ENCODE measurements at places on chromosomes 7 and 10.
A peak's percentile ranks its signal among the peaks of the same experiment; 100 is the strongest.

DNA sequence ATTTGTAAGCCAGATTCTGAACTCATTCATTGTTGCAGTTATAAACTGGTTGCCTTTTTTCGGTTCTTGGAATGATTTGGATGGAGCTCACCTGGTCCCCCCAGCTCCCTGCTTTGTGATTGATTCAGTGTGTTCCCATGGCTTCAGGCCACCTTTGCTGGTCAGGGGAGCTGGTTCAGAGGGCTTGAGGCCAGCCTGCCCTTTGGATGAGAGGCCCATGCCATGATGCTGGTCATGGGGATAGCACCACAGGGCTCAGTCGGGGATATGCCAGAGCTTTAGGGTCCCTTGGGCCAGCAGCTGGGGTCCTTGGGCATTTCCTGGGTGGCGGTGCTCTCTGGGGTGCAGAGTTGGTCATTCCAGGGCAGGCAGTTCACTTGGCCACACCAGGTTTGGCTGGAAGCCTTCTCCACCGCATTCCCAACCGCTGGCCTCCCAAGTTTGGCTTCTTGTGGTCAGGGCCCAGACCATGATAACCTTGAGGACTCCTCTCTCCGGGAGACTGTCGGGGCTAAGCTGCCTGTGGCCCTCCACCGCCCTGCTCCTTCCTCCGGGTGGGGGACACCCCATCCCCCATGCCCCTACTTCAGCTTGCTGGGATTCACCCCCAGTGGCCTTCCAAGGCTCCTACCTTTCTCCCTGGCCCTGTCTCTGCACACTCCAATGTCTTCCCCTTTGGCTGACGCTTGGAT is 65.1 kb downstream of the MGMT start:
- peak; percentile 45 for DNase-seq

DNA sequence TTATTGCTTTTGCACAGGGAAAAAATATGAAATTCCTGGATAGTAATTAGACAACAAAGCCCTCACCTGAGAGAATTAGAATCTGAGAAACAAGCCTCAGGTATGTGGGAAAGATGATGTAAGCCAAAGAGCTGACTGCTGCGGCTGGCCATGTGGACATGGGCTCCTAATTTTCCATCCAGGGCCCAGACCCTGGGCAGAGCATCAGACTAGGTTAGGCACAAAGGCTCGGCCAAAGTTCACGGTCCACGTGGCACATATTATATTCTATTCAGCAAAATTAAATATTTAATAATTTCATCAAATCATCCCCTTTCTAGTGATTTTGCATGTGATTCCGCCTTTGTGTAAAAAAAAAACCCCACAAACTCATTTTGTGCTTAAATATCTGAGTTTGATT is 5.1 kb downstream of the CYP3A4 start:
- no peak for DNase-seq

GRCh38 chr7:1454542-1454941 is 4.7 kb downstream of the MICALL2 start:
- no peak for DNase-seq

GRCh38 chr7:33109758-33110238 is 594 bp upstream of the RP9 start:
- DNase-seq: no peak

DNA sequence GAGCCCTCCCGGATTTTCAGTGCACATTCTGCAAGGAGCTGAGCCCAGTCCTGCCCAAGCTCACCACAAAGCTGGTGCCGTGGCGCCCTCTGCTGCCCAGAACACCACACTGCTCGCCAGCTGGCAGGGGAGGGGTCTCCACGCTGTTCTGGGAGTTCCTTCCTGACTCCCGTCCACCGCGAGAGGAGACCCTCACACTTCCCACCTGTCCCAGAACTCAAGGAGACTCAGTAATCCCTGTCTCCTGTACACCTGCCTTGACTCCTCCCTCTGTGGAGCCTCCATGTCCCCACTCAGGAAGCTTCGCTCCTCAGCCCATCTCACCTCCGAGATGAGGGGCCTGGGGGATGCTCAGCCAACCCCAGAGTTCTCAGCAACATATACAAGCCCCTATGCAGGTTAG is 11.3 kb downstream of the C10orf105 start:
- DNase-seq: peak; percentile 10

DNA sequence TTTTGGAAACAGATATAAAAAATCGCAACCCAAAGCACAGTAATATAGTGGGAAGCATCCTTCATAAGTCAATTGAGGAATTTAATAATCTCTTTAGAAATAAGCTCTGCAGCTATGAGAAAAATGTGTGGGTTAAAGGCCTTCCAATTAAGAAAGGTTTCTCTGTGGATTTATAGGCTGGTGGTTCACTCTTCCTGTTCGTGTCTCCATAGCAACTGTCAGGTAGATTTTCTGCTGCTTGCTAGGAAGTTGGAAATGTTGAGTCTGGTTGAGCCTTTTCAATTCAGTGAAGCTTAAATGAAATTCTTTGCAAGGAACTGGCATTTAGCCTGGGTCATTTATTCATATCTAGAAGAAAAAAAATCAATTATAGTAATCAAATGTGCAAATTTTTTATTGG is 652.8 kb upstream of the CELF2 start:
- DNase-seq: no peak

- peak; percentile 28 for DNase-seq
These were observed 175.3 kb downstream of the MBL2 start for GRCh38 chr10:52597189-52597863.

DNA sequence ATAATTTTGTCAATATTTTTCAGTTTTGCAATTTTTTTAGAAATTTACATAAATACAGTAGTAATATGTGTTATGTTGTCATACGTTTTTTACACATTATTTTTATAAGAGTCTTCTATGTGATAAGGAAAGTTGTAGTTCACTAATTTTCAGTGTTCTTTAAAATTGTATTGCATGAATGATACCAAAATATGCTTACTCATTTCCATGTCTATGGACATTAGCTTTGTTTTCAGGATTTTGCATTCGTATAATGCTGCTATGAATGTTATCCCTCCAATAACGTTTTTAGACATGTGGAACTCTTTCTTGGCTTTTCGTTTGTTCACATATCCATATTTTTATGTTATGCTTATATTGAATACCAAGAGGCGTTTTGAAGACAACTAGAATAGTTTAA is 260.0 kb downstream of the ARL4A start:
- no peak for DNase-seq

DNA sequence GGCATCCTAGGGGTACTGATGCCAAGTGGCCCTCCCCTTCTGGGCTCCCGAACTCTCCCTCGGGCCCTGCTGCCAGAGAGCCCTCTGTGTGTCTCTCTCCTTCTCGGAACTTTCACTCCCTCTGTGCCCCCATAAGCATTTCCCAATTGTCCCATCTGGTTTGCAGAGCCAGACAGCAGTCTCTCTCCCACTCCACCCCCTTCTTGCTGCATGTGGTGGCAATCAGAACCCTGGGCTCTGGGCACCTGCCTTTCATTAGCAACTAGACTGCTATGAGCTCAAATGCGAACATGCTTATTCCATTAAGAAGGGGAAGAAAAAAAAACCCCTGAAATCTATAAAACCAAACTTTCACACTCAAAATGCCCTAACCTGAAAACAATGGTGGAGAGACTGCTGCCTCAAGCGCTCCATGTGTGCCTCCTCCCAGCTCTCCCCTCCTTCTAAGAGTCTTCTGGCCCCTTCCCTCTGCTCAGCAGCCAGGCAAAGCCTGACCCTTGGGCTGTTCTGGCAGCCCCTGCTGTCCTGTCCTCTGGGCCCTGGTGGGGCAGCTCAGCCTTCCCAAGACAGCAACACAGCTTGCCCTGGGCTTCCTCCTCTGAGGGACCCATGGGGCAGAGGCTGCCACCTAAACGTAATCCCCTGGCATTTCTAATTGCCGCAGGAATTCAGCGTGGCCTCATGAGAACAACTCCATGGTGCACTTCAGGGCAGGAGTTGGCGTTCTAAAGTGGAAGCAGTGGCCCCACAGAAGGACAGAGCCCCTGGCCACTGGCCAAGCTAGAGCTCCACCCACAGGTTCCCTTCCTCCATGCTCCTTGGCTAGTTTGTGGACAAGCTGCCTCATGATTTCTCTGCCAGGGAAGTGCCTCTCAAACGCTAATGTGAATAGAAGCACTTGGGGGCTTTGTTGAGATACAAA is 415.4 kb downstream of the PLXNA4 start:
- DNase-seq: peak; percentile 66

DNA sequence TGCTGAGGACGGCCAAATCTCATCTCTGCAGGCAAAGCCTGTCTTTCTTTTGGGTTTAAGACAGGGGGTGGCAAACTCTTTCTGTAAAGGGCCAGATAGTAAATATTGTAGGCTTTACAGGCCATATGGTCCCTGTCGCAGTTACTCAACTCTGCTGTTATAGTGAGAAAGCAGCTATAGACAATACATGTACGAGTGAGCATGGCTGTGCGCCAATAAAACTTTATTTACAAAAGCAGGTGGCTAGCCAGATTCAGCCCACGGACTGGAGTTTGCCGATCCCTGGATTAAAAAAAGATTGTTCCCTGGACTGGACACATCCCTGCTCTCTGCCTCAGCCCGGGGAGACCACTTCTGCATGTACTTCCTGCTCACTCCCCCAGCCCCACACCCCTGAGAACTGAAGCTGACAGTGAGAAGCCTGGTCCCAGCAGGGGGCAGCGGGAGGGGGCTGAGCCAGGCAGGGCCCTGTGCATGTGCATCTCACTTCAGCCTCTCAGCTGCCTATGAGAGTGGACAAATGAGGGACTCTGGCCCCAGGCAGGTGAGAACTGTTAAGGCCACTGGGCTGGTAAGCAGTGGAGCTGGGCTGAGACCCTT is 392.4 kb downstream of the PLXNA4 start:
- no peak for DNase-seq

- no peak for DNase-seq
These were observed 257.3 kb downstream of the BMPER start for GRCh38 chr7:34162677-34163076.

DNA sequence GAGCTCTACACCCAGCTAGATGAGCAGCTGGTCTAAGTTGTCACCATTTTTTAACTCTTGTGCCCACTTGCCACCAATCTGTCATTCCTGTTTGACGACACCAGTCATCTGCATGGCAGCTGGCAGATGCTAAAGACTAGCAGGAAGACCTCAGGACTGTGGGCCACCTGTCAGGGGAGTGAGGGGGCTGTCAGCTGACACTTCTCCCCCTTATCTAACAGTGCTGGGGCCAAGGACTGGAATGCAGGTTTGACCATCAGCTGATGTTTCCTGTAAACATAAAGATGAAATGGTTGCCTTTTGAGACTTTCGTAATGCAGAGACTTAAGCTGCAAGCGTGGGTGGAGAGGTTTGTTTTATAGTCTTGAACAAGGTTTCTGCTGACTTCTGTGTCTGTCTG is 93.5 kb downstream of the WNT2 start:
- DNase-seq: no peak

- DNase-seq: peak; percentile 25
These were observed 786 bp downstream of the TAF3 start for GRCh38 chr10:7819121-7819460.

DNA sequence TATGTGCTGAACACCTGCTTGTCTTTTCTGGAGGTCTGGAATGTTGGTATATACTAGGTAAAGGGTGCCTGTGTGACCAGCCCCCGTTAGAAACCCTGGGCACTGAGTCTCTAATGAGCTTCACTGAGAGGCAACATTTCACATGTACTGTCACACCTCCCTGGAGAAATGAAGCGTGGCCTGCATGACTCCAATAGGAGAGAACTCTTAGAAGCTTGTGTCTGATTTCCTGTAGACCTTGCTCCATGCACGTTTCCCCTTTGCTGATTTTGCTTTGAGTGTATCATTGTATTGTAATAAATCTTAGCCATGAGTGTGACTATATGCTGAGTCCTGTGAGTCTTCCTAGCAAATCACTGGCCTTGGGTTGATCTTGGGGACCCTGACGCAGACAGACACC is 82.8 kb downstream of the PPP1R3C start:
- DNase-seq: no peak

- DNase-seq: no peak
These were observed 23.6 kb downstream of the MCM10 start for GRCh38 chr10:13184730-13185514.

- no peak for DNase-seq
These were observed 66.5 kb downstream of the RBM20 start for GRCh38 chr10:110710621-110711020.

- peak; percentile 78 for DNase-seq
These were observed 61.2 kb downstream of the DNAJB6 start for GRCh38 chr7:157397731-157398691.

DNA sequence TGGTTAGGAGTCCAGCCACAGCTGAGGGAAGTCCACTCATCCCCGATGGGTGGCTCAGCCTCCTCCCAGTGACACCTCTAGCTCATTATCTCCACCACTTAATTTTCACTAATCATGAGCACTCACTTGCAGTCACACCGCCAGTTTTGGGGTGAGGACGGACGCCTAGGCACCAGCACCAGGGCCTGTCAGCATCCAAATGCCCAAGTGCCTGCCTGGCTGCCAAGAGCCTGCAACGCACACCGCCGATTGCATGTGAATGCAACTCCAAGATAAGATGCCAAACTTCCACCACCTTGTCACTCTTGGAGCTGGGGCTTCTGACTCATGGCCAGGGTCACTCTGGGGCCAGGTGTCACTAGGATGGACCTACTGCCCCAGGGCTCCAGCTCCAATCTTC is 24.4 kb upstream of the SMARCD3 start:
- DNase-seq: no peak

GRCh38 chr10:44752451-44753441 is 158.4 kb upstream of the TMEM72 start:
- DNase-seq: peak; percentile 98

DNA sequence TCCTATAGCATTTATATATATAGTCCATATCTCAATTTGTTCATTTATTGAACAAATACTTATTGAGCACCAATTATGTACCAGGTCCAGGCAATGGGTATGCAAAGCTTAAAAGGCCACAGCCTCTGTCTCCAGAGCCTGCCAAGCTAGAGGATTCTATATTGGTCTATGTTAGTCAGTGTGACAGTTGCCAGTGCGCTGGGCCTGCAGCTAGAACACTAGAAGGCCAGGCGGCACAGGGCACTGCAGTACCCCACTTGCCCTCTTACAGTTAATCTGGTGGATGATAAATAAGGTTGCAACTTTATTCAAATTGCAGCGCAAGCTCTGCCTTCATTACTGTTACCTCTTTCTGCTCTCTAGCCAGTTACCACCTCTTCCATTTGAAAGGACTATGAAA is 68.8 kb downstream of the PPP1R3C start:
- DNase-seq: no peak
